ENCODE measurements at places on chromosomes 7 and 10.

DNA sequence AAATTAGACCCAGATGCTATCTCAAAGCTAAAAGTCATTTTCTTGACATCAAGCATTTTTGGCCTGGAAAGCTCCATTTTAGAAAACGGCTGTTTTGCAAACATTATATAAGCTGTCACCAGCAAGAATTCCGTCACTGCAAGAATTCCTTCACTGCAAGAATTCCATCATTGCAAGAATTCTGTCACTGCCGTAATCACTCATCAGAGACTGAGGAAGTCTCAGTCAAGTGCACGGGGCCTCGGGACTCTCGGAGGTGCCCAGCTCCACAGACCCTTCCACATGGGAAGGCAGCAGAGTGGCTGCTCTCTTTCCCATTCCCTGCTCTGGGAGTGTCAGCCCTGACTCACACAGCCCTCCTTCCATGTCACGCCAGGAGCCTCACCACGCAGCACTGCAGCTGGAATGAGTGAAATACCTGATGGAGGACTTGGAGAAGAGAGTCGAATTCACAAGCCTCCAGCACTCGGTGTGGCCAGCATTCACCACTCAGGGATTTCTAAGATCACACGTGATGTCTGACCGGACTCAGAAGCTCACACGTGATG is 168.3 kb downstream of the PTPRN2 start:
- no peak for DNase-seq

- no peak for DNase-seq
These were observed 291.0 kb upstream of the C7orf33 start for GRCh38 chr7:148299350-148300276.

DNA sequence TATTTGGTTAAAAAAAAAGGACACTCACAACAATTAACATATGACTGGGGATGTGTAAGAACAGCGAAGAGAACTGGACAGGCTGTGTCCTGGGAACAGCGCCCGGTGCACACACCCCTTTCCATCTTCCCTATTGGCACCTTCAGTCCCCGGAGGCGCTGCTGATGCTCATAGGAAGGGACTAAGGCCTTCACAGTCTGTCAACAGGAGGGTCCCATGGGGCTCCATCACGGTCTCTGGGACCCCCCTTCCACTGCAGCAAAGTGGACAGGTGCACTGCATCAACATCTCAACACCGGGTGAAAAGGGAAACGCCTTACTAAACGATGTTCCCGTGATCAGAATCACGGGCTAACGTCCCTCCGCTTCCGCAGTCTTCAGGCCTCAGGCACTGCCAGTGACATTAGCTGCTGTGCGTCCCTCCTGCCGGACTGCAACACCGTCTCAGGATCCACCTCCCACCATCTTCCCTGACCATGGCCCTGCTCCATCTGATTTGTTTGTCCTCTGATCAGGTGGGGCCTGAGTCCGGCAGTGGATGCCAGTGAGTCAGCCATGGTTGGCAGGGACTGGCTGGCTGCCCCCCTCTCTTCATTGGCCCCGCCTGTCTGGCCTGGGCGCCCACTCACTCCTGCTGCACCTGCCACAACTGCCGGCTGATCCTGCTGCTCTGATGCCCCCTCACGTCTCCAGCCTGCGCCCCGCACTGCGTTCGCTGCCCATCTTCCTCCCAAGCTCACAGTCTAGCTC is 614.7 kb downstream of the DNAJB6 start:
- DNase-seq = no peak

- DNase-seq = no peak
These were observed 49.6 kb upstream of the PDE1C start for GRCh38 chr7:32119790-32120196.

DNA sequence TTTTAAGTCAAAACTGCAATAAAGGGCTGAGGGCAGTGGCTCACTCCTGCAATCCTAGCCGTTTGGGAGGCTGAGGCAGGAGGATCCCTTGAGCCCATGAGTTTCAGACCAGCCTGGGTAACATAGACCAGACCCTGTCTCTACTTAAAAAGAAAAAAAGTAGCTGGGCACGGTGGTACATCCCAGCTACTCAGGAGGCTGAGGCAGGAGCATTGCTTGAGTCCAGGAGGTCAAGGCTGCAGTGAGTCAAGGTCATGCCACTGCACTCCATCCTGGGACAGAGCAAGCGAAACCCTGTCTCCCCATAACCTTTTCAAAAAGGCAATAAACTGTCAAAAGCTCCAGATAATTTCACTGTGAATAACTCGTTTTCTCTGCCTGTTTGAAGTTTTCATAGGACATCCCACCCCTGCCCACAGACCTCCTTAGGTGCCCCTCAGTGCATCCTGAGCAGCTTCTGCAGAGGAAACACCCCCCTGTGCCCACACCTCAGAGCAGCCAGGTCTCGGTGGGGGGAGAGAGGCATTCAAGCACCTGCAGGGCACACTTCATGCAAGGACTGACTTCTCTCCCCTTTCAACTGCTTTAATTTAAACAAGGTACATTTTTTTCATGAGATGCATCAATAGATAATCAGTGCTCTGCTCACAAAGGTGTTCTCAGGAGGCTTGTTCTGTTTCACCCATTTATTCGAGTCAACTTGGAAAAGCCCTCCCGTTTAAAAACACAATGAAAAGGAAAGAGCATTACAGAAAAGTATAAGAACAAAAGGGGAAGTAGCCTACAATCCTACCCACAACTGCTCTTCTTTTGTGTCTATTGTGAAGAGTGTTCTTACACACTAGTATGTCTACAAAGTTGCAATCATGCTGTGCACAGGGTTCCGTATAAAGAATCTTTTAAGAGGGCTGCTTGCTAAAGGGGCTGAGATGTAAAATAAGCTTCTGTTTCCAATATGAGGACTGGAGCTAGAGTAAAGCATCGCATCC is 104.9 kb downstream of the KMT2E start:
- DNase-seq = no peak

- no peak for DNase-seq
These were observed 60.8 kb downstream of the CHN2 start for GRCh38 chr7:29255199-29255878.

GRCh38 chr10:112619556-112619955 is 172.5 kb downstream of the VTI1A start:
- no peak for DNase-seq

- no peak for DNase-seq
These were observed 427.8 kb downstream of the ARL4A start for GRCh38 chr7:13115157-13115772.

GRCh38 chr10:133170092-133170491 is 10.1 kb downstream of the KNDC1 start:
- DNase-seq = no peak

DNA sequence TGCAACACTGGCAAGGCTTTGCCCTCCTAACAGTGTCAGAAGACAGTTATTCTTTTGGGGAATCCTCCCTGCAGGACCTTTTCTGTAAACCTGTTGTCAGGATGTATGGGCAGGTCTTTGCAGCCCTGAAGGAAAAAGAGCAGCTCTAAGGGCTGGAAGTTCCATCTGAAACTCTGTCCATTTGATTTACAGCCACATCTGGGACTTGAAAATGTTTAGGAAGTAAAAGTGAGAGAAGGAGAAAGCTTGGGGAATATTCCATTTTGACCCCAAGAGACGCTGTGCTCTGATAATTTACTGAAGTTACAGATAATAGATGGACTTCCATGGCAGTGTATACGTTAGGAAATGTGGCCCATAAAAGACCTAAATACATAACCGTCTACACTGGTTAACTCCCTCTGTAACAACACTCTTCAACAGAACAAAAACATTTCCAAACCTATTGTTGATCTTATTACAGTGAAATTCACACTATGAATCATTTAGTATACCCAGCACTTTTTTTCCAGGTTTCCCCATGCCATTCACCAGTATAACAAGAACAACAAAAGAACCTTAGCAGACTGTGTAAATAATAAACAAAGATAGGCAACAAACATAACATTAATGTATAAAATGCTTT is 89.1 kb downstream of the KIAA1549 start:
- DNase-seq = no peak

- DNase-seq = no peak
These were observed 81.8 kb downstream of the LRRN3 start for GRCh38 chr7:111172564-111173257.

DNA sequence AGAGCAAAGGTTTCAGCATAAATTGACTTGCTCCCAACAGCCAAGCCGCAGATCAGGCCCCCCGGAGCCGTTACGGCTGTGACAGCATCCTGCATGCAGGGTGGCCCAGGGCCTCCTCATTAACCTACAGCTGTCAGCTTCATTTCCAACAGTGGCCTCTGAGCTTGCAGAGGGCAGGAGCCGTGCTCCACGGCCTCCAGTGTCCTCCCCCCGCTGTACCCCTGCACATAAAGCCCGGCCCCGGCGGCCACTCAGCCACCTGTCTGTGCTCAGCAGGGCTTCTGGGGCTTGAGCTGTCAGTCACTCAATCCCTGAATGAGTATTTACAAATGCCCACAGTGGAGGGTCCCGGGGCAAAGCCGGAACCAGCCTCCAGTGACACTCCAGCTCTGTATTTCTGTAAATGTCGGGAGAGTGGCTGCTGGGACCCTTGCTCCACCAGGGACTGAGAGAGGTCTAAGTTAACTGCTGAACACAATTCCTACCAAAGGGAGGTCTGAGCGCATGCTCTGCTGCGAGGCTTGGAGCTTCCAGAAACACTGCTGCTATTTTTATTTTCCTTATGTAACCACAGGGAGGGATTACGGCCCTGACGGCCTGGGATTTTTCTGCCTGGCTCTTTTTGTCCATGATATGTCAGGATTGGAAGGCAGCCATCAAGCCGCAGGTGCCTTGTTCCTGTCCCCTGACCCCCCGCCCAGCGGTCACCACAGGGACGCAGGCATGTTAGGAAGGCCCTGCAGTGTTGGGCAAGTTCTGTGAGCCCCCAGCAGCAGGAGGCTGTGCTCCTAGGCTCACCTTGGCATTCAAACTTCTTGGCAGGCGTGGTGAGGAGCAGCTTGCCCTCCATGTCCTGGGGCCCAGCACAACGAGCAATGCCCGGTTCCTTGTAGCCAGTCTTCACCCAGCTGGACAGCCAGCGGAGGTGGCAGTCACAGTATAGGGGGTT is 165.0 kb downstream of the SLIT1 start:
- no peak for DNase-seq

DNA sequence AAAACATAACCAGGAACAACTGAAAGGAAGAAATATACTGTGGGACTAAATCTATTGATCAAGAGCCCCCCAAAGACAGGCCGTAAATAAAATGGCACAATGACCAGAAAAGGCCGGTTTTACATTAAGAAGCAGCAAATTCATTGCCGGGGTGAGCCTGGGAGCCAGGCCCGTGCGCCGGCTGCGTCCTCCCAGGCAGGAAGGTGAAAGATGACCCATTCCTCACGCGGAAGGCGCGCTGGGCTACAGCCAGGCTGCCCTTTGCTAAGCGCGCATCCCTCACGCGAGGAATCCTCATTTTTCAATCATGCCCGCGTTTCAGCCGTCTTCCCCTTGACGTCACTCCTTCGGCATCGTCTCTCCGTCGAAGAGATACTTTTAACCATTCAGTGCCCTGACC is 47.6 kb upstream of the MGMT start:
- DNase-seq = no peak

DNA sequence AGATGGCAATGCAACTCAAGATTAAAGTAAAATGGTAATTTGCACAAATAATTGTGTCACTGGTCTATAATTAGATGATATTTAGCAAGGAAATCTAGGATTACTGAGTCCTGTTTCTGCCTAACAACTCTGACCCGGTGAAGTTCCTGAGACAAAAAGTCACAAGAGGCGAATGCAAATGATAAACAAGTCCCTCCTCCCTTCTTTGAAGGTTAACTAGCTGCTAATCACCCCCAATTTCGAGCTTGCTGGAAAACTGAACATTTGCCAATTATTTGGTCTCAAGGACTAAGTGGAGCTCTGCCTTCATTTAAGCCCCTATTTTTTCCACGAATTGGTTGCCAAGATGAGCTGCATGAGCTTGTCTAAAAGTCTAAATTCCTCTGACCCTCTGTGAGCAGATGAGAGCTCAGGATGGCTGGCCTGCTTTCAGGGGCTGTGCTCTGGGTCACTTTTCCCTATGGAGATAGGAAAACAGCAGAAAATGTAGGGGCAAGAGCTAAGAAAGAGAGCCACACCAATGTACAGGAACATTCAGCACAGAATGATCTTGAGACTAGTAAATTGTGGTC is 127.3 kb downstream of the MBL2 start:
- DNase-seq = no peak

GRCh38 chr7:140383954-140384713 is 14.2 kb downstream of the SLC37A3 start:
- DNase-seq = no peak

DNA sequence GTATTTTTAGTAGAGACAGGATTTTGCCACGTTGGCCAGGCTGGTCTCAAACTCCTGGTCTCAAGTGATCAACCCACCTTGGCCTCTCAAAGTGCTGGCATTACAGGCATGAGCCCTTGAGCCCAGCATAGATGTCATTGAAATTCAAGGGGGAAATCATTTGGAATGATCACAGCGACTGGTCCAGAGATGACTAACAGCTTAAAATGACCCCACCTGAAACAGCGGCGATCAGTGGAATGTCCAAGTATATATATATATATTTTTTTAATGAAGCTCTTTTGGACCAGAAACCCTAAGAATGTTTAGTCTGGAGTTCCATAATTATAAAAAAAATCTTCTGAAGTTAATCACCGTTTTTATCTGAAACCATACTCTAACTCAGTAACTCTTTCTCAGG is 12.5 kb upstream of the AKR1E2 start:
- no peak for DNase-seq

- no peak for DNase-seq
These were observed 149.8 kb upstream of the PRKCQ start for GRCh38 chr10:6729861-6730344.

- DNase-seq = no peak
These were observed 61.7 kb downstream of the PROSER2 start for GRCh38 chr10:11884706-11885423.

- DNase-seq = no peak
These were observed 61.8 kb downstream of the LRRC17 start for GRCh38 chr7:102974366-102975236.
